Activated CD8-positive, alpha-beta memory T cell treated with anti-CD3 and anti-CD28 coated beads for 48 hours (primary cell): ENCODE measurements at places on chromosomes 13 and 19.

- DNase-seq, result no peak
These were observed 5.3 kb upstream of the GPR183 start for GRCh38 chr13:99312493-99312883.

DNA sequence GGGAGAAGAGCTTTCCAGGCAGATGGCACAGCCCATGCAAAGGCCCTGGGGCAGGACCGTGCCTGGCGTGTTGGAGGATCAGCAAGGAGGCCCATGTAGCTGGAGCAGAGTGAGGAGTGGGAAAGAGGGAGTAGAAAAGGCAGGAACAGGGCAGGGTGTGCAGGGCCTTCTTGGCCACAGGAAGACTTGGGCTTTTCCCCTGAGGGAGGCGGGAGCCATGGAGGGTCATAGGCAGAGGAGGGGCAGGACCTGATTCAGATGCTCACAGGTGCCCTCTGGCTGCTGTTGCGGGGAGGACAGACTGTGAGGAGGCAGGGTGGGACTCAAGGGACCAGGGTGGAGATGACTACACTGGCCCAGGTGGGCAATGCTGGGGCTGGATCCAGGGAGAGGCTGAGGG lies 13.8 kb upstream of the PTPRS start:
- DNase-seq, result no peak

GRCh38 chr13:51380269-51380668 lies 40.8 kb downstream of the SERPINE3 start:
- DNase-seq, result no peak

DNA sequence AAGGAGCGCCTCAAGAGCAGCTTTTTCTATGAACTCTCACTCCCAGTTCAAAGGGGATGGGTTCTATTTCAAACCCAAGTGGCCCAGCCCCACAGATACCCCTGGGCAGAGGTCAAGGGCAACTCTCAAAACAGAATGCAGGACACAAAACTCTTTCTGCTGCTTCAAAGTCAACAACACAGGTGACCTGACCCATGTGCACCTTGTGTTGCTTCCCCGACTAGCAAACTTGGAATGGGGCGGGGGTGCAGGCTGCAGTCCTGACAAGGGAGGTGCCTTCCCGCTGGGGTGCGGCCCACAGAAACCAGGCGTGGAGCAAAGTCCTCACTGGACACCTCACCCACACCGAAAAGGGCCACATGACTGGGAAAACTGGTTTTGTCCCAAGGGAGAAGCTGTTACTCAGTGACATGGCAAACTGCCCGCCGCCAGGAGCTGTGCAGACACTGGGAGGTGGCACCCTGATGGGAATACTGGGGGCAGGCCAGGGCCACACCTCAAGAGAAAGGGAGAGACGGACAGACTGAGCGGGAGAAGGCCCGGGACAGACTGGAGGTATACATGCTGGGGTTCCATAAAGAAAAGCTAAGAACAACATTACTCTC lies 17.4 kb downstream of the ZC3H4 start:
- DNase-seq, result no peak

DNA sequence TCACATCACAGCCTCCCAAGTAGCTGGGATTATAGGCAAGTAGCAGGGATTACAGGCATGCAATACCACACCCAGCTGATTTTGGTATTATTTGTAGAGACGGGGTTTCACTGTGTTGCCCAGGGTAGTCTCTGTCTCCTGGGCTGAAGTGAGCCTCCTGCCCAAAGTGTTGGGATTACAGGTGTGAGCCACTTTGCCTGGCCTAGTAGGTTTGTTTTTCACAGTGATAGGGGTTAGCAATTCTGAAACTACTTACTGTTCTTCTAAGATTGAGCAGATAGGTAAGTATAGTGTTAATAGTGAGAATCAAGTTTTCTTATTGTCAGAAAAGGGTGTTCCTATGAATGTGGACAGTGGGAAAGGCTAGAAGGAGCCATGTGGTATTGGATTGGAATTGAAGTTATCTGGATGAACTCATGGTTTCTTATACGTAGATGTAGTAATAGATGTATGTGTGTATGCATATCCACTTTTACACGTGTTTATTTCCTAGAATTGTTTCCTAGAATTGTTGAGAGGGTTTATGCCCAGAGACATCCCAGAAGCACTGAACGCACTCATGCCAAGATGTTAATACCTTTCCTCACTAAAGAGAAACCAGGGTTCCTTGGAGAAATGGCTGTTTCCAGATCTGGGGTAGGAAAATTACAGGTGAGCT lies 49.1 kb downstream of the SAE1 start:
- no peak for DNase-seq

DNA sequence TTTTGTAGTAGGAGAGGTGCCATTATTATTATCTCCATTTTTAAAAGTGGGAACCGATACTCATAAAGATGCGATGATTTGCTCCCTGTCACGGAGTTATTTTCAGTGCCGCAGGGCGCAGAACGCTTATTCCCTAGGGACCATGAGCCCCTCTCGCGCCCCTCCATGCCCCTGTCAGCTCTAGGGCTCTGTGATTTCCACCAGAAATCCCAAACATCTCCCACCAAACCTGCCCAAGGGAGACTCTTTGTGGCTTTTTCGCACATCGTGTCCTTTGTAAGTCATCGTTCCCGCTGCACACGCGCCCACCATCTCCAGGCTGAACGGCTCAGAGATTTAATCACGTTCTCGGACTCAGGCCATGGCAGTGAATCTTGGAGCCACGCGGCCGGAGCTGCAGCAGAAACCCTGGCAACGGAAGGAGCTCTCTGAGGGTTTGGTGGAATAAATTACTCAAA lies 105.1 kb downstream of the DNAJC15 start:
- no peak for DNase-seq
